PC-9 (cell line): ENCODE measurements at places on chromosomes 7 and 10. TPM values are rescaled to one million over a fixed set of nuclear protein-coding genes. Genes with fewer than 3 reads are reported as not detected.
A peak's percentile ranks its signal among the peaks of the same experiment; 100 is the strongest.

DNA sequence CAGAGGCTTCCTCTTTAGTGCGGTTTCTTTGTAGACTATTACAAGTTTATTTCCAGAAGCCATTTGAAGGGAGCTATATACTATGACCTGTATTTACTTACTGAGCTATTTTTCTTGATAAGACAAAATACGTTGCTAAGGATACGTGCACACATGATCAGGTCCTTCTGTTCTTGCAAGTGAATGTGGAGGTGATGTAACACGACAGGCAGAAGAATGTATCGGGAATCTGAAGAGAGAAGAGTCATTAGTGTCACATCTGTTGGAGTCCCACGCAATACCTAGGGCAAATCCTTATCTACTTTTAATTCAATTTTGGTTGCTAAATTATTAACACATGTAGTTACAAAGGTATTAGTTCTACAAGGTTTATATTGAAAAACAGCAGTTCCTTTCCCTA lies 284.6 kb upstream of the IMMP2L start:
- H3K36me3 ChIP-seq: no peaks in the 10 kb centered on the region
- no peaks in the 10 kb centered on the region for H3K4me1 ChIP-seq
- H3K4me3 ChIP-seq: no peak overlapping the region
- H3K27me3 ChIP-seq: no peaks in the 10 kb centered on the region
- DNase-seq: no peak

DNA sequence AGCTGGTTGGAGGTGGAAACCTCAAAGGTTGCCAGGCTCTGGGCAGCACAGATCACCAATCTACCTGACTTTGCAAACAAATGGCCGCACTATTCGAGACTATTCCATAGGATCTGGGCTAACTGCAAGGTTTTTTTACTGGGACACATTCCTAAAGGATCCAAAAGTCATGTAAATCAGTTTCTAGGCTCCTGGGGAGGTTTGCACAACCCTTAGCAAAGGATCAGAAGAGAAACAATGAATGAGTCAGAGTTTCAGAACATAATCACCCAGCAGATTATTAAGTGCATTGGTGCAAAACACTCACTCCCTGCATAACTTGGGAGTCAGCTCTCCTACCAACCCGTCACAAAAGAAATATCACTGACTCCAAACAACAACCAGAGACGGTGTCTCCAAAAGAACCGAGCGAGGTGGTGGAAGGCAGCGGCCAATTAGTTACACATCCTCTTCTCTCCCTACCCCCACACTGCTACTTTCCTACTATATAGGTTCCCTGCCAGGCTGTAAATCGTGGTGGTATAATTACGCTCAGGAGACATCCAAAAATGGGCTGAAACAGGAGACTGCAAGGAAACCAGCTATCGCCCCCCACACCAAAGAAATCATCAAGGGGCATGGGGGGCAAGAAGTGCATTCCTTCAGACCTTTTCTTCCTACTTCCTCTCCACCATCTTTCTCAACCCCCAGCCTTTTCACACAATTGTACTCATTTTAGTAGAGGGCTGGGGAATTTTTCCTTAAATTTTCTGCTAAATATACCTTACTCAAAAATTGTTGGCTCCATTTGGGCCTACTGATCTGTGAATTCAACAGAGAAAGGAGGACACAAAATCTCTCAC lies 3.2 kb downstream of the UBE2H start:
- peak overlapping the region; percentile 100 for H3K27ac ChIP-seq
- peaks cover 38% of the 10 kb centered on the region for H3K4me1 ChIP-seq
- no peaks in the 10 kb centered on the region for H3K36me3 ChIP-seq
- H3K27me3 ChIP-seq: no peaks in the 10 kb centered on the region

DNA sequence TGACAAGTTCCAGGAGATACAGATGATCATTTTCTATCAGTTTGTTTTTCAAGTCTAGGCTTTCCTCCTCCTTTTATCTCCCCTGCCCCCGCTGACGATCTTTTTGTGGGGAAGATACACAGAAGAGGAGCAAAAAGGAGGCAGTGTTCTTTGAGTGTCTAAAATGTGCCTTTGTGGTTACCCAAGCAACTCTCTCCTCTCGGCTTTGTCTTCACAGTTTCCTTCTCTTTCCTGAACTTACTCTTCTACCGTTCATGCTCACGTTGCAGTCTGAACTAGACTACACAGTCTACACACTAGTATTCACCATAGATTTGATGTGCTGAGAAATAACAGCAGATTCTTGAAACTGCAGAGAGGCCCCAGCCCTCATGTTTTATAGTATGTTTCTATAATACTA lies 23.6 kb downstream of the CEP41 start:
- no peak overlapping the region for H3K4me3 ChIP-seq
- H3K36me3 ChIP-seq: no peaks in the 10 kb centered on the region
- H3K27ac ChIP-seq: no peak overlapping the region

DNA sequence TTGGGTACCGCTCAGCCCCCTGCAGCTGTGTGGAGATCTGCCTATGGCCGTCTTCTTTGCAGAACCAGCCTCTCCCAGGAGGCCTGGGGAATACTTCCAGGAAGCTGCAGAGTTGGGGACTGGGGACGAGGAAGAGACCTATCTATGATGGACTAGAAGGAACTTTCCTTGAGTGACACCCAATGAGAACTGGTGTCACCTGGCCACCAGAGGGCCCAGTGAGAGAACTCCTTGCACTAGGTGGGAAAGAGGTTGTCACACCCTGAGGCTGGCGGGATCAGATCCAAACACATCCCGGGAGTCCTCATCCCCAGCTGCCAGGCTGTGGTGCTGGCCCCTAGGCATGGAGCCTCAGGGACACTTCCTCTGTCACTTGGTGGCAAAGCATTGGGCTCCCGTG lies 4.9 kb upstream of the GRID2IP start:
- no peaks in the 10 kb centered on the region for H3K36me3 ChIP-seq
- H3K4me1 ChIP-seq: no peaks in the 10 kb centered on the region
- H3K27ac ChIP-seq: no peak overlapping the region
- no peak for DNase-seq
- H3K4me3 ChIP-seq: no peak overlapping the region
- no peaks in the 10 kb centered on the region for H3K27me3 ChIP-seq

DNA sequence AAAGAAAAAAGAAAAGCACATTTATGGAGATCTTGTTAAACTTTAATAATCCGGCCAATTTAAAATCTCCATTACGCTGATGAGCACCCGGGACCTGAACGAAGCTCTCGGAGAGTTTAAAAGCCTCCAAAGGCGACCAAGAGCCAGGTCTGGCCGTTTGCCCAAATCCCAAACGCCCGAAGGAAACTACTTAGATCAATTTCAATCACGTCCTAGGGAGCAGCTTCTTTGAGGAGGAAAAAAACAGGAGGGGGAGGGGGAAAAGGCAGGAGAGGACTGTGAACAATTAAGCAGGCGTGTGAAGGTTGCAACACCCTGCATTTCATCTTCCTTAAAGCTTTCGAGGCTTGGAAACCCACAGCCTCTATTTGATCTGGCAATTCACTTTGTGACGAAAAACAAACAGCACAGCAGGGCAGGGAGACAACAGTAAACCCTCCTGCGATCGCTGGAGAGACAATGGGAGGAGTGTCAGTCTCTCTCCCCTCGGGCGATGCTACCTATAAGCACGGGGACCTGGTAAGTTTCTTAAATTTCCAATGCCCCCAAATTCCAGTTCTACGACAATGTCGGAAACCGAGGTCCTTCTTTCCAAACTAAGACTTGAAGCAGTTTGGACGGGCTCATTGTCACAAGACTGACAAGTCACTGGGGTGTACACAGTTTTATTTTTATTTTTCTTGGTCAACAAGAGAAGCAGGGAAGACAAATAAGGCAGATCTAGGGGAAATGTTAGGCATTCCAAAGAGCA lies 1.2 kb downstream of the KLF6 start:
- H3K4me3 ChIP-seq: peak overlapping the region; percentile 66
- DNase-seq: peak; percentile 95
- peaks cover 40% of the 10 kb centered on the region for H3K4me1 ChIP-seq

Gene GALNT11
- 26.3 and 28.8 TPM in 2 replicates for total RNA-seq
